ENCODE measurements at places on chromosomes 1 and 21.

DNA sequence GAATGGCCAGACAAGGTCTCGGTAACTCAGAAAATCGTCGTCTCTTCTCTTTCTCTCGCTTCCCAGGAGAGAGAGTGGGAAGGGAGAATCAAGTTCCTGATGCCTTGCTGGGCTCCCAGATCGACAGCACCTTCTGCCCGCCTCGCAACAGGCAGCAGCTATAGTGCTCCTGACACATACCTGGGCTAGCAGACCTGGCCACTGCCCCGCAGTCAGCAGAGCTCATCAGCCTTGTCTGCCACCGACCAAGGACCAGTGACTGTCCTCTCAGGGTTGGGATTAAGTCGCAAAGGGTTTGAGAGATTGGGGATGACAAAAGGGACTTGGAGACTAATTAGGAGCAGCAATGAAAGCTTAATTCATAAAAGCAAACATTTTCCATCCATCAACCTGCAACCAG is 4.1 kb downstream of the RUNX3 start:
- no peak for DNase-seq

DNA sequence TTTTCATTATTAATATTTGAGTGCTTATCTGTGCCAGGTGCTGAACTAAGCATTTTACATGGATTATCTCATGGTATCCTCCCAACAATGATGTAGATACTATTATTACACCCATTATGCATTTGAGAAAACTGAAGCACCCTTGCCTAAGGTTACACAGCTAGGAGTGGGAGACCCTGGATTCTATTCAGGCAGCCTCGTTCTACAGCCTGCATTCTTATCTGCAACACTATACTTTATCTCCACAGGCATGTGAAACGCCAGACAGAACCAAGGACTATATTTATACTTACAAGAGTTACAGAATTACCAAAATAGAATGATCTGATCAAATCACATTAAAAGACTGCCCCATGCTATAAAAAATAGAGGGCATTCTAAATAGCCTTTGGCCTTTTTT is 22.4 kb downstream of the LPAR3 start:
- DNase-seq = no peak

- no peak for DNase-seq
These were observed 13.7 kb upstream of the TTC4 start for GRCh38 chr1:54701996-54702395.

DNA sequence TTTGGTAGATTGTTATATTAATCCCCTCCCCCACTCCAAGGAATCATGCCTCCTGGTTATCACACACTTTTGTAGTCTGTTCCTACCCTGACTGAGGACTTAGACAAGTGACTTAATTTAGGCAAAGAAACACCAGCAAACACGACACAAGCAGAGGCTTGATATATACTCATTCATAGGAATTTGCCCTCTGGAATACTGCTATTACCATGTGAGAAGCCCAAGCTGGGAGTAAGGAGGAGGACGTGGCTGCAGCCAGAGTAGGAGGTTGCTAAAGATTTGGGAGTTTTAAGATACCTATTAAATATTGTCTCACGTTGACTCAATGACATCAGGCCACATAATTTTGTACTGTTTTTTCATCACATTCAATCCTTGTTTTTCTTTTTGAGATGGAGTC is 100.2 kb downstream of the LRRC53 start:
- DNase-seq = no peak

GRCh38 chr21:15539376-15539775 is 190.4 kb upstream of the USP25 start:
- DNase-seq = no peak

GRCh38 chr1:181021811-181022434 is 747 bp downstream of the STX6 start:
- DNase-seq = peak; percentile 38

- DNase-seq = no peak
These were observed 515.9 kb downstream of the PLPP3 start for GRCh38 chr1:56063461-56063860.

DNA sequence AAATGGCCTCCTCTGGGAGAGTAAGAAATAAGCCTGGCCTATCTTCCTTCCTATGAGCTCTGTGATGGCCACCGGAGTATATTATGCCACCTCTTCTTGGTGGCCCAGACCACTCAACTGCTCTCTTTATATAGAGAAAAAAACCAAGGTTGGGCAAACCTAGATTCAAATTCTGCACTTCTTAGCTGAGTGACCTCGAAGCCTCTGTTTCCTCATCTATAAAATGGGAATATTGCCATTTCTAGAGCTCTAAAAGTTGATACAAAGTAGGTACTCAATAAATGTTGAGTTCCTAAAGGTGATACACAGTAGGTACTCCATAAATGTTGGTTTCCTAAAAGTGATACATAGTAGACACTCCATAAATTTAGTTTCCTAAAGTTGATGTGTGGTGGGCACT is 120.7 kb downstream of the HLCS start:
- DNase-seq = no peak

DNA sequence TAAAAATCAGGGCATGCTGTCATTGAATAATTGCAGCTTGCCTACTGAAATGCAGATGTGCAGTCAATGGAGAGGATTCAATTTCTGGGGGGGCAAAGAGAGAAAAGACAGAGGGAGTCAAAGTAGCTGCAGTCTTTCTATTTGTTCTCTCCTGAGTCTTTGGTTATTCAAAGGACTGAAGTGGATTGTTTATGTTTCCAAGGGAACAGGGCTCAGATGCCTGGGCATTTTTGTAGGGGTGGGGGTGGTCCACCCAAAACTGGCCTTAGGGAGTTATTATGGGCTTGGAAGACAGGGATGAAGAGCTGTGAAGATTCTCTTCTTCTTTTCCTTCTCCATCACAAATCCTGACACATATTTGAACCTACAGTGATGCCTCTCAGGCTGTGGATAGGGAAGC is 408.8 kb upstream of the DAB1 start:
- no peak for DNase-seq

GRCh38 chr1:222535455-222535854 is 12.4 kb downstream of the HHIPL2 start:
- DNase-seq = no peak

DNA sequence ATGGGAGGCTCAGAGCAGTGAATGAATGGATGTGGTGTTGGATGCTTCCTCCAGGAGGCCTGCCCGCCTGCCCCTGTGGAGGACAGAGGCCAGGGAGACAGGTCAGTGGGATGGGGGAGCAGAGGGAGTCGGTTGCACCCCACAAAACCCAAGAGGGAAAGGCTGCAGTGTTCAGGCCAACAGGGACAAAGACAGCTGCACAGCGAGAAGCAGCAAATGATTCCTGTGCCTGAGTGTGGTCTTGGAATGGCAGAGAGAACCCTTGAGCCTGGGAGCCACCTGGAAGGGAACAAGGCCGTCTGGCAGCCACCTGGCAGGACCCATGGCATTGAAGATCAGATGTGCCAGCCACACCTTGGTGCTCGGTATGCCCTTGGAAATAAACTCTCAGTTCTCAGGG is 8.1 kb downstream of the TFF3 start:
- DNase-seq = no peak

DNA sequence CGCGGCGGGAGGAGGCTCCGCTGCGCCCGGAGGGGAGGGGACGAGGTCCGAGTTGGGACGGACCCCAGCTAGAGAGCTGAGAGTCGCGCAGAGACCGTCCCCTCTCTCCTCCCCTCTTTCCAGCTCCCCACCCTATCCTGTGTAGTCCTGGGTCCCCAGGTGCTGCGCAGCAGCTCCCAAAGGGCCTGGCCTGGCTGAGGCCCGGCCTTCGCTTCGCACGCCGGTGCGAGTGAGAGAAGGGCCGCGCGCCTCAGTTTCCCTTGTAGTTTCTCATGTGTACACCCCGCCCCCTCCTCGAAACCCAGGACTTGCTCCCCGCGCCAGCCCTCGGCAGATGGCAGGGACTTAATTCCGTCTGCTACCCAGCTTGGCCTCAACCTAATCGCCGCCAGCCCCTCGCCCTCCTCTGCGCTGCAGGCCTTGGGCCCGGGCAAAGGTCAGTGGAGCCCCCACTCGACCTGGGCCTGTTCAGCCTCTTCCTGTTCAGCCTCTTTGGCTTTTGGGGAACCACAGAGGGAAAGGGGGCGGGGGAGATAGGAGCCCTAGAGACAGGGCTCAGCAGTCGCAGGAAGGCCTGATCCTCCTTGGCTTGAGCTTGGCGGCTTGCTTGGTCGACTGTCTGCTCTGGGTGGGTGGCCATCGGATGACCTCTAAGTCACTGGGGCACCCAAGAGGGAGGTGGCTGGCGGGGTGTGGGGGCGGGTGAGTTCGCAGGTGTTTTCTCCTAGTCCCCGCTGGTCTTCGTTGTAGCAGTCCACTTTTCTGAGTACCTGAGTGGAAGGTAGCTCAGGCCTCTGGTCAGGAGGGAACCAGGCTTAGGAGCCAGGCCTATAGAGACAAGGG is 1.0 kb downstream of the ZNF687 start:
- DNase-seq = no peak

- DNase-seq = peak; percentile 70
These were observed 25.4 kb downstream of the PIGM start for GRCh38 chr1:160006312-160006940.

GRCh38 chr1:79811173-79811572 is 804.6 kb upstream of the ADGRL4 start:
- no peak for DNase-seq

DNA sequence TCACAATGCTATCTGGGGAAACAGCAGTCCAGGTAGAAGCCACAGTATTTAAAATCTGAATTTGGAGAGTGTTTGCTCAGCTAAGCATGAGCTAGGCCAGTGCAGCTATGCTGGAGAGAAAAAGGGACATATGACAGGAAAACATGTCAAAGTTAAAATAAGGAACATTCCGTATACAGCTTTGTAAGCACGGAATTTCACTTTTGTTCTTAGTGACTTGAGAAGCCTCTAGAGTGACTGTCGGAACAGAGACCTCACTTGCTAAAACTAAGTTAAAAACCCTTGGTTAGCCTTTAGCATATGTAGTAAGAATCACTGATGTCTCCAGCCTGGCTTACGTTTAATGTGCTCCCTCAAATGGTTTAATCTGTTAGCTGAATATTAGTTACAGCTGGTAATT is 661.7 kb downstream of the KCNT2 start:
- no peak for DNase-seq

DNA sequence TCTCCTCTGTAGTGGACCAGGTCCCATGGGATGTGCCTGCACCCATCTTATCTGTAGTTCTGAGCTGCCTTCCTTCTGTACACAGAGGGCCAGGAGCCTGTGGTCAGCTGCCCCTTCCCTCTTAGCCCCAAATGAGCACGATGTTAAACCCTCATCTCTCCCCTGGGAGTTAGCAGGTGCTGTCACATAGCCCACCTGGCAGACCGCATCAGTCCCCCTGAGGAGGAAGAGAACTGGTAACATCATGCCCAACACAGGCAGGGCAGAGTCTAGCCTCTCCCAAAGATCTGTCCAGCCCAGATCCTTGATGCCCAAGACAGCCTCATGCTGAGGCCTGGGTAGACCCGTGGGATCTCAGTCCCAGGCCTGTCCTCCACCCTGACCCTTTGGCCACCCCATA is 4.7 kb downstream of the TIE1 start:
- no peak for DNase-seq

DNA sequence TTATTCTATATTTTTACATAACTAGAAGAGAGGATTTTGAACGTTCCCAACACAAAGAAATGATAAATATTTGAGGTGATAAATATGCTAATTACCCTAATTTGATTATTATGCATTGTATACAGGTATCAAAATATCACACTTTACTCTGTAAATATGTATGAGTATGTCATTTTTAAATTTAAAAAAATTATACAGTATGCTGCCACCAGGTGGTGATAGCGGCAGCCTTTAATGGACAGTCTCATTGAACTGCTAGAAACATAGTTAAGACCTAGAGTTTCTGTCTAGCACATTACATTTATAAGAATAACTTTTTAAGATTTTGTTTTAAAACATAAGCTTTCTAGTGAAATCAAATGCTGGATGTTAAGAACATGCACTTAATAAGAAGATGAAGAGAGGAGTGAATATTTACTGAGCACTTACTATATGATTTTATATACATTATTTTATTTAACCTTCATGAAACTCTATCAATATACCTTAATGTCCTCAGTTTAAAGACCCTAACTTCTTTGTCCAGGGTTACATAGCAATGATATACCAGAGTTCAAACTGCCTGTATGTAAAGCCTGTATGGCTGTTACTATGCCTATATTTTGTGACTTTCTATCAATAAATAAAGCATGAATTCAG is 207.1 kb downstream of the NUF2 start:
- no peak for DNase-seq

- peak; percentile 56 for DNase-seq
These were observed 102.2 kb downstream of the CASZ1 start for GRCh38 chr1:10694274-10694632.

DNA sequence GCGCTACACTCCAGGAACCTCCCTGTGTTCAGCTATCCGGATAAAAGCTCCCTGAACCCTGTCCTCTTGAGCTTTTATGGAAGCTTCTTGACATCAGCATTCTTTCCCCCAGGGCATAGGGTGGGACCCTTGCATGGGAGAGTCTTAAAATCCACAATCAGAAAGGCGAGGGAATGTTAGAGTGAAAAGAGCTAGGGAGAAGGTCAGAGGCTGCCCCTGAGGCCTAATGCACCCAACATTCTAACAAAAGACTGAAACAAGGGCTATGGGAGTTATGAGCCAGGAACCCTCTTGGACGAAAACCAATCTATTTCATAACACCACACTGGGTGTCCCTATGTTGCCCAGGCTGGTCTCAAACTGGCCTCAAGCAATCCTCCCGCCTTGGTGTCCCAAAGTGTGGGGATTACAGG is 36.7 kb downstream of the NEK2 start:
- DNase-seq = no peak

DNA sequence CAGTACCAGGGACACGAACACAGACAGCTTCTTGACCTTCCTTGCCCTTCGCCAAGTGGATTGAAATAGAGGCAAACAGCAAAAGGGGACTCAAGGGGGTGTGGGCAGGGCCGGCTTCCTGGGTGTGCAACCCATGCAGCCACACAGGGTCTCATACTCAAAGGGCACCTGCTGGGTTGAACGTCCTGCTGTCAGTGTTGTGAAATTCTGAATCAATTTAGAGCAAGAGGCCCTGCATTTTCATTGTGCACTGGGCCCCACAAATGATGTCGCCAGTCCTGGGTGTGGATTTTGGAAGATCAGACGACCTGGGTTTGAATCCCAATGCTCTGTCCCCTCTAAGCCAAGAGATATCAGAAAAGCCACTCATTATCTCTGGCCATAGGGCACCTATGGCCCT is 51.1 kb downstream of the CASZ1 start:
- DNase-seq = no peak

- no peak for DNase-seq
These were observed 805 bp downstream of the ATG4C start for GRCh38 chr1:62784509-62785365.

- no peak for DNase-seq
These were observed 30.4 kb downstream of the CFAP74 start for GRCh38 chr1:1972976-1973715.

DNA sequence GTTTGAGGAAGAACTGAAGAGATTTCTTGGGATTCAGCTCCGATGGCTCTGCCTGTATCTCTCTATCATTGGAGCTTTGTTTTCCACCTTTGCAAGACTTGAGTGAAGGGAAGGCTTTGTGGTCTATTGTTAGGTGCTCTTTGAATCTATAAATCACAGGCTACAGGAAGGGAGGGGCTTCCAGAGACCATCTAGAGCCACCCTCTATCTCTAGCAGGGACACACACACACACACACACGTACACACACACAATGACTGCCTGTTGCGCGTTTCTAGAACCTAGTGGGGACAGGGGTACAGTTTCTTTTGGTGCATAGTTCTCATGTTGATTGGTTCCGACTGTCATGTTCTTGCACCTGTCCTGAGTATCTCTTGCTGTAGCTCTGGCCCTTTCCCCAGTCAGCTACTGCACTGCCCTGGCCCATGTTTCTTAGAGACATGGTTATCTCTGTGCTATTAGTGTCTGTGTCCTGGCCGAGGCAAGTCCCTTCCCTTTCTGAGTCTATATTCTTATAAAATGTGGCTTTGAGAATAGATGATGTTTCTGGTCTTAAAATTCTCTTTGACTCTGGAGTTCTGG is 60.7 kb downstream of the MAN1C1 start:
- DNase-seq = no peak
